GM12865 (cell line): ENCODE measurements at places on chromosomes 6 and 20.
A peak's percentile ranks its signal among the peaks of the same experiment; 100 is the strongest.

GRCh38 chr20:31718952-31719643, 3.6 kb downstream of the BCL2L1 start:
- DNase-seq: no peak

GRCh38 chr6:127972815-127973214, 72.0 kb upstream of the THEMIS start:
- DNase-seq: no peak

GRCh38 chr20:50838707-50839385, 44.0 kb downstream of the BCAS4 start:
- DNase-seq: no peak

DNA sequence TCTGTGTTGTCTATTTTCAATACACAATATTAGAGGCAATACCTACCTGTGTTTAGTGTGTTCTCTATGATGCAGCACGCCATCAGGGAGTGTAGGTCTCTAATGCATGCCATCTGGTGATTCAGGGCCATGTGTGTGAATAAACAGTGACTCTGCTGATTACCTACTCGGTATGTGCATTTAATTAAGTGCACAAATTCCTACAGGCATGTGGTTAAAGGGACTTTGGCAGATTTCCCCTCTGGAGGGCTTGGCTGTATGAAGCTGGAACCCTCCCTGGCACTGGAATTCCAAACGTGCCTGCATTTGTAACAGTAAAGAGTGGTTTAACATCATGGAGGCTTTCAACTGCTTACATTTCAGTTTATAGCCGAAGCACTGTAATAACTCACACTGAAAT, 401.5 kb upstream of the SASH1 start:
- DNase-seq: no peak

GRCh38 chr6:73180763-73181619, 44.3 kb downstream of the KHDC1L start:
- peak; percentile 81 for DNase-seq

DNA sequence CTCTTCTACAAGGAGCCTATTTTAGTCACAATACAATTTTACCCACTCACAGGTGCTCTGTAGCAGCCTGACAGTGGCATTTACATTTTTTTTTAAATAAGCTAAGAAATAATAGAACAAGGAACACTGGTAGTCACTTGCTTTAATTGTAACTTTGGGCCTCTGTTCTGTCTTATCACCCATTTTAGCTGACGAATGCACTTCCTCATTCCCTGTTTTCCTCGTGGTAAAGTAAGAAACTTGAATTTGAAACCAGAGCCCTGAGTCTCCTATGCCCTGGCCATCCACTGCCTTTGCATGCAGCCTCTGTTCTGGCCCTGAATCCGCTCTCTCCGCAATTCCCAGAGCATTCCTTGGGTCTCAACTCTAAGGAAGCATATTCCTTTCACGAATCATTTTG, 550.6 kb downstream of the PTPRT start:
- no peak for DNase-seq

- no peak for DNase-seq
Observed at GRCh38 chr6:157688960-157689599, 134.0 kb upstream of the SNX9 start.

DNA sequence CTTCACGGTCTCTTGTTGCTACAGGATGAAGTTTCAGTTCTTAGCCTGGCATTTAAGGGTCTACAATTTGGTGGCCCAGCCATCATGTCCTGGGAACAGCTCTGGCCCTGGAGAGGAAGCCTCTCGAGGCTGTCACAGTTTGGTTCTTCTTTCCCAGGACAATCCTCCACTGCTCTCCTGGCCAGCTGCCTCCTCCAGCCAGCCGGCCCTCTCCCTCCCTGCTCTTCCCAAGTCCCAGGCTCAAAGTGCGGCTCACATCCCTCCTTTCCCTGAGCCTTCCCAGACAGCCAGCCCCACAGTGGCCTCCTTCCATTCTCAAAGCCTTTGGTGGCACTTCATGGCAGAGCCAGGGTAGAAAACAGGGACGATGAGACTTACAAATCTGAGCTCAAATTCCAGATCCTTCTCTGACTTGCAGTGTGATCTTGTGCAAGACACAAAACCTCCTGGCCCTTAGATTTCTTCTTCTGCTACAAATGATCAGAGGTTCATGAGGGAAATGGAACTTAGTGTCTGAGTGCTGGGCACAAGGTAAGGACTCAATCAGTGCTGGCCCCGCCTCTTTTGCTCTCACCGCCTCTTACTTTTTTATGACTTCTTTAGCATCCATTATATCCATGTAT, 223.8 kb upstream of the ECI2 start:
- no peak for DNase-seq

DNA sequence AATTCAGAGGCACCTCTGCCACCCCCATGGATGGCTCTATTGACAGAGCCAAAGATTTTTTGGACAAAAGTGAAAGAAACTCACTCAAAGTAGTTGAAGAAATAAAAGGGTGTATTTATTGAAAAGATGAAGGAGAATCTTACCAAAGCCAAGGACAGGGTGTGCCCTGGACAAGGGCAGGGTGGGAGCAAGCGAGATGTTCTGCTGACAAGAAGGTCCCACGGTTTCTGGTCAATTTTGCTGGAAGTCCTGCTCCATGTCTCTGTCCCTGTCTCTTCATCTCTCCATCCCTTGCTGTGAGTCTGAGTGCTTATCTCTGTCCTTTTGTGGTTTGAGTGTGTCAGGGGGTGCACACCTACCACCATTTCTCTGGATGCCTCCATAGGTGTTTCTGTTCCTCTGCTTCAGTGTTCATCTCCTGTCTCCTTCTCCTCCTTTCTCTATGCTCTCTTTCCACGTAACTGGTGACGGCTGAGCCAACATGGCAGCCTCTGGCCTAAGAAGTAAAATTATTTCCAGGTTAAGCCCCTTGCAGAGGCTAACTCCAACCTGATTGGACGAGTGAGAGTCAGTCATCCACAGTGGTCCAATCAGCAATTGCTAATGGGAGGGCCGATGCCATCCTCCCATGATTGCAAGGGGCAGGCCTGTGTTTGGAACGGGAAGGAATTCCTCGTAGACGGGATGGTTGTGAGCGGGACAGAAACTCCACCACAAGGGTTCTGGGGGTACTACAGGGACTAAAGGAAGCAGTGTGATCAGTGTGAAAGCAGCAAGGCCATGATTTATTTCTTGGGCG, 502.1 kb upstream of the CDH4 start:
- DNase-seq: no peak

DNA sequence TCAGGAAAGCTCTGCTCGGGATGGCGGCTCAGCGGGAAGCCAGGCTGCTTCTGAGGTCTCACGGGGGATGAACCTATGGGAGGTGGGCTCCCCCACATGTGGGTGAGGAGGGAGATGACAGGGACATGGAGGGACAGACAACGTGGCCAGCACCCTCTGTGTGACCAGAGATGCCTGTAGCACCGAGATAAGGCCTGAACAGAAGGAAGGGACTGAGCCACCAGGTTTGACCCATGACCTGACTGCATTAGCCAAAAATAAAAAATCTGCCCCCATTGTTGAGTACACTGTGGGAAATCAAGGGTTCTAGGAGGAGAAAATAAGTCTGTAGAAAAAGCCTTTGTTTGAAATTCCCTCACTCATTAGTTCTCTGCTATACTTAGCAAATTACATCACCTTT, 105.7 kb downstream of the RNASET2 start:
- DNase-seq: no peak

DNA sequence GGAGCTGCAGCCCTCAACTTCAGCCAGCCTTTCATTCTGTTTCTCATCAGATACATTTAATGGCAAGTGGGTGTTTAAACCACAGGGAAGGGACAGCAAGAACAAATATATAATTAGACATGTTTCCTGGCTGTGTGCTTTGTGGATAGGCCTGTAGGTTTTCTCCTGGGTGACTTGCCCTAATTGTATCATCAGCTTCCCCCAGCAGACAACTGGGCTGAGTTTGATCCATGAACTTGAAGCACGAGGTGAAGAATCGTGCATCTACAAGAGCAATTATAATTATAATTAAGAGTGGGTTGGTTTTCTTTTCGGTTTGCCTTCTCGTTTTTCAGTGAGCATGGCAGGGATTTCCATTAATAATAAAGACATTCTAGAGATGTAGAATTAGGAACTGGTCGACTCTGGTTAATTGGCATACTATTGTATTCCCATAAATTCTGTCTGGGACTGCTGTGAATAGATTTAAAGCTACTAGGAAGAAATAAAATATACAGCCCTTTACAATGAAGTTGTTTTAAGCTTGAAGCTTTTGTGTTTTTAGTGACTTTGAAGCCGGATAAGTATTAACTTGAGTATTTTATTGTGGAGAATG, 1052.2 kb downstream of the KIF16B start:
- DNase-seq: no peak

DNA sequence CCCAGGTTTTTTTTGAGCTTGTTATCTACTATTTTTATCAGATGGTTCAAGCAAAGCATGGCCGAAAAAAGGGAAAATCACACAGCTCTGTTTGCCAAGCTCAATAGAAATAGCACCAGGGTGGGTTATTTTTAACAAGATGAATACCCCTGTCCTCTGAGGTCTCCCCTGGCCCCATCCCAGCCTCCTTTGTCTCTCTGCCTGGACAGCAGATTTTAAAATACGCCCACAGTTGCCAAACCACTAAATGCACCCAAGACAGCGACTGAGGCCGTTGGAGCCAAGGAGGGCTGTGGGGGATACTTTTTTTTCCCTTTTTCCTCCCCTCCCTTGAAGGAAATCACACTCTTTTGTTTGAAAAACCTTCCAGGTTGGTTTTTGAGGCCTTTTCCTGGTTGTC, 106.6 kb downstream of the VEGFA start:
- DNase-seq: no peak

GRCh38 chr6:134094441-134094840, 42.0 kb upstream of the SLC2A12 start:
- no peak for DNase-seq

GRCh38 chr6:122810189-122810588, 21.1 kb downstream of the SMPDL3A start:
- DNase-seq: no peak

DNA sequence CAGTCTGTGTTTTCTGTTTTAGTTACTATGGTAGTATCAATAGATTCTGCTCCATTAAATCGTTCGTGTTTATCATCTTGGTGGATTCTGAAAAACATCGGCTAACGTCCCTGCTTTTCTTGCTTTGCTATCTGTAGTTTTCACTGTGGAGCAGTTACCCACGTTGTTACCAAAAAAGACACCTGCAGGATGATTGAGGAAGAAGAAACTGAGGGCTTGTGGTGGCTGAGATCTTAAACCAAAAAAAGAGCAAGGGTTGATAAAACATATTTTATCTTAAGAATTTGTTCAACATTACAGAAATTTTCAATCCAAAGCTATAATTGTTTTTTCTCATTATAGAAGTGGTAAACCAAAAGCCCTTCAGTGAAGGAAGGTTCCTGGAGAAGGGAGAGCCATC, 166.3 kb downstream of the FARS2 start:
- no peak for DNase-seq

DNA sequence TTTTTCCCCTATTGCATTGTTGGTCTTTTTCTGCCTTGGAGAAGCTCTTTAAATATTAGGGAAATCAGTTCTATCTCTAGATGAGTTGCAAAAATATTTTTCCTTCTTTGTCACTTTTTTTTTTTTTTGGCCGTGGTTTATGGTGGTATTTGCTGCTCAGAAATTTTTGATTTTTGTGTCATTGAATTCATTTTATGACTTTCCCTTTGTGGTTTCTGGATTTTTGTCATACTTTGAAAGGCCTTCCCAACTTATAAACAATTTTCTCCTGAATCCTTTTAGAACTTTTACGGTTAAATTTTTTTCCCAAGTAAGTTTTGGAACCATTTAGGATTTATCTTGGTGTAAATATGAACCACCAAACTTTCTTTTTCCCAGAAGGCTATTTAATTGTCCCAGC, 145.6 kb downstream of the GJA10 start:
- no peak for DNase-seq

GRCh38 chr20:35260426-35260825, 17.5 kb downstream of the MMP24OS start:
- no peak for DNase-seq

DNA sequence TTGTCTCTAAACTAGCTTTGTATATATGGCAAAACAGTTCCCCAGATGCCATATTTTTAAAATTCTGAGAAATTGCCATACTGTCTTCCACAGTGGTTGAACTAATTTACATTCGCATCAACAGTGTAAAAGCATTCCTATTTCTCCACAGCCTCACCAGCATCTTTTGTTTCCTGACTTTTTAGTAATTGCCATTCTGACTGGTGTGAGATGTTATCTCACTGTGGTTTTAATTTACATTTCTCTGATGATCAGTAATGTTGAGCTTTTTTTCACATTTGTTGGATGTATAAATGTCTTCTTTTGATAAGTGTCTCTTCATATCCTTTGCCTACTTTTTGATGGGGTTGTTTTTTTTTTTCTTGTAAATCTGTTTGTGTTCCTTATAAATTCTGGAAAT, 1222.7 kb upstream of the CITED2 start:
- DNase-seq: no peak

- DNase-seq: no peak
Observed at GRCh38 chr20:42862446-42862845, 327.3 kb downstream of the PTPRT start.

DNA sequence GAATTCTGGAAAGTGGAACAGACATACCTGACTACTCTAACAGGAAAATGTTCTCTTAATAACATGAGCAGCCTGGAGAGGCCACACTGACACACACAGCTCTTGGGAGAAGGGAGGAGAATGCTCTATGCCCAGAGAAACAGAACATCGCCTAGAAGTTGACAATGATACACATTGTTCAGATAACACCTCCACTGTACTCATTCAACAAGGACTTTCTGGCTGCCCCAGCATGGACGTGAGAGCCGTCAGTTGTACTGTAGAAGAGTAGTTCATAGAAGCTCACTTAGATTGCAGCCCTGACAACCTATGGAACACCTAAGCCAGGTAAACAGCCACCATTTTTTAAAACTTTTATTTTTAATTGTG, 28.9 kb downstream of the BMP7 start:
- DNase-seq: no peak

GRCh38 chr6:169906688-169907418, 155.4 kb downstream of the ERMARD start:
- DNase-seq: no peak

GRCh38 chr20:61949363-61949713, 116.3 kb downstream of the TAF4 start:
- no peak for DNase-seq

DNA sequence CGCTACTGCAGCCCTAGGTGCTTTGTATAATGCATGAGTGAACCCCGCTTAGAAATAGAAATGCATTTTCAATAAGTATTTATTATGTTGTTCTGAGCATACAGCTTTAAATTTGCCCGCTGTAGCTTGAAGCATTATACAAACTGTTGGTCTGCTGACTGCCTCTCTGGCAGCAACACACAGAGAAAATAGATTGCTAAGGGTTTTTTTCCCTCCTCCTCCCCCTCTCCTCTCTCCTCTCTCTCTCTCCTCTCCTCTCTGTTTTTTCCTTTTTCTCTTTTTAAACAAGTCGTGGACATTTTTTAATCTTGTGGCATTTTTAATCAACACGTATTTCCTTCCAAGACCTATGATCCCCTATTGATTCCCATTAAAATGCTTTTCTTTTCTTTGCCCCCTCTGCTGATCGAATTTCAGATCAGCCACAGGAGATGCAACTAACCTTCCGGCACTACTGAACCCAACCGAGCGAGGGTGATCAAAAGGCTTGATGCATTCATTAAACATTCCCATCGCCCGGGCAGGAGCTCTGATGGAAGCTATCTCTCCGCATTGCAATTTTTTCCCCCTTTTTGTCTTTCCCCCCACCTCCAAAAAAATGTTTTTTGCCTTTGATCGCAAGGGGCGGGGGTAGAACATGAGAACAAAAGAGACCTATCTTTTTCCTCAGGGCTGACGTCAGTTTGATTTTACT, 90.7 kb upstream of the ARID1B start:
- peak; percentile 41 for DNase-seq

- no peak for DNase-seq
Observed at GRCh38 chr20:48069596-48069995, 284.3 kb upstream of the SULF2 start.

GRCh38 chr20:57078116-57078515, 188.3 kb downstream of the BMP7 start:
- no peak for DNase-seq
